GM19239 (cell line): ENCODE measurements at places on chromosomes 1 and 21.

GRCh38 chr1:48177257-48177656 lies 45.3 kb upstream of the SLC5A9 start:
- DNase-seq, result no peak

DNA sequence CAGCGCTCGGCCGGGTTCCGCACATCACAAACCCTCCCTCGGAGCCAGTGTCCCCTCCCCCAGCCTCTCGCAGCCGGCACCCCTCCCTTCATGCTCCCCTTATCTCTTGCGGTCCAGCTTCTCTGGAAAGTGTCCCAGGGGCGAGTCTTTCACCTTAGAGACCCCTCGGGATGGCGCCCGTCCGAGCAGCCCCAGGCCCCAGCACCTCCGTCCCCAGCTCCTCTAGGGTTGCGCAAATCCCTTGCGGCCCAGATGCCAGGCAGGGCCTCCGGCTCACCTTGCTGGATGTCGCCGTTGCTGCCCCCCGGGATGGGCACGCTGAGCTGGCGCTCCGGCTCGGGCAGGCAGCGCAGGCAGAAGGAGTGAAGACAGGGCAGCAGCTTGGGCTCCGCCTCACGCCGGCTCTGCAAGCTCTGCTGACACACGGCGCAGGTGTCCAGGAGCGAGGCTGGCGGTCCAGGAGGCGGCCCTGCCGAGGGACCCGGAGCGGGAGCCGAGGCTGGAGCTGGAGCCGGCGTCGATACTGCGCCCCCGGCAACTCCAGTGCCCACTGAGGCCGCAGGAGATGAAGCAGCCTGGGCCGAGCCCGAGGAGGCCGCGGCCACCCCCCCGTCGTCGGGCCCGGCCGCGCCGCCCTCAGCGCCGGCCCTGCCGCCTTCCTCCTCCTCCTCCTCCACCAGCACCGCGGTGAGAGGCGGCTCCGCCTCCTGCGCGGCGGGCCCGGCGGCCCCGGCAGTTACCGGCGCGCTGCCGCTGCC lies 550 bp downstream of the TRIM33 start:
- peak; percentile 36 for DNase-seq

DNA sequence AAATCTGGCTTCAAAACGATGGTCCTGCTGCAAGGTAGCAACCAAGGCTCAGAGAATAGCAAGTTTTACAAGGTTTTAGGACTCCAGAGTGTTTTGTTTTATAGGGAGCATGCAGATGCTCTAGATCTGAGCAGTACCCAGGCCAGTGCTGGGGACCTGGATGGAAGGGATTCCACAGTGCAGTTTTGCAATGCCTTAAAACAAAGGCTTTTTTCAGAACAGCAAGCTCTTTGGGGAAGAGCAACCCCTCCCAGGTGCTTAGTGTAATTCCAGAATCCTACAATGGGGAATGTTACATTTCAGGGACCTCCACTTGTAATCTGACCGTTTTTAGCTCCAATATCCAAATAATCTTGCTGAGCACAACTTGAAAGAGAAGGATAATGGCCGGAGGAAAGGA lies 6.7 kb downstream of the ROR1 start:
- DNase-seq, result no peak

DNA sequence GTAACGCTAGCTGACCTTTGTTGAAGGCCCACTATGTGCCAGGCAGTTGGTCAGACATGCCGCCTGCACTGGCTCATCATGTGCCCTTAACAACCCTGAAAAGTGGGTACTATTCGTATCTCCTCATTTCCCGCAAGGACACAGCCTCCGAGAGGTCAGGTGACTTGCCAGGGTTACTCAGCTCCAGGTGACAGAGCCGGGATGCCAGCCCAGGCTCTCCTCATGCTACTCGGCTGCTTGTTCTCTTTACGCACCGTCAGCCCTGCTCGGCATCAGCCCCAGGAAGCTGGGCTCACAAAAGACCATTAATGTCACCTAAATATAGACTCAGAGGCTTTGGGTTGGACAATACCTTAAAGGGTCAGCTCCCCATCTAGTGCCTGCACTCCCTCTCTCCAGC lies 29.0 kb downstream of the GRHL3 start:
- no peak for DNase-seq

DNA sequence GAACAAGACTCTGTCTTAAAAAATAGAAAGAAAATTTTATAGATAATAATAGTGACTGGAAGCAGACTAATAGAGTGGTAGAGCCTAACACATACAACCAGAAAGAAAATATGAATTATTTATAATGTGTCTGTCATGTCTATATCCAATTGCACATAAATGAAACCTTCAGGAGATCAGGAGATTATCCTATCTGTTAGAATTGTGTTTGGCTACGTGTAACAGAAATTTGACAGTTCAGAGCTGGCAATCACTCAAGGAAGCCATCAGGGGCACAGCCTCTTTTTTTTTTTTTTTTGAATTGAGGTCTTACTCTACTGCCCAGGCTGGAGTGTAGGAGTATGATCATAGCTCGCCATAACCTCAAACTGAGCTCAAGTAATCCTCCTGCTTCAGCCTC lies 157.2 kb downstream of the TGFB2 start:
- DNase-seq, result no peak

DNA sequence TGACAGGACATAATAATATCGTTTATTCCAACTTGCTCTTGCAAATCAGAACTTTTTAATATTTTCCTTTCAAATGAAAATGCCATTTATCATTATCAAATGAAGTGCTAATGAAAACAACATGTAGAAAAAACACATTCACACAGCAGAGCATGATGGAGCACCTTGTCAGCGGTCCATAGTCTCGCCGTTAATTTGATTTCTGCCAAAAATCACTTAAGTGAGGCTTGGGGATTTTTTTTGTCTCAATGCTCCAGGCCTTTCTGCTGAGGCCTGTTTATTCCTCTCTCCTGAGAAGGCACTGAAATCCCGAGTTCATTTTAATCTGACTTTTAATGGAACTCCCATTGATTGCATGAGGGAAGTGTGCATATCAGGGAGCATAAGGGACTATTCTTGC lies 122.5 kb downstream of the ELAVL4 start:
- DNase-seq, result no peak

DNA sequence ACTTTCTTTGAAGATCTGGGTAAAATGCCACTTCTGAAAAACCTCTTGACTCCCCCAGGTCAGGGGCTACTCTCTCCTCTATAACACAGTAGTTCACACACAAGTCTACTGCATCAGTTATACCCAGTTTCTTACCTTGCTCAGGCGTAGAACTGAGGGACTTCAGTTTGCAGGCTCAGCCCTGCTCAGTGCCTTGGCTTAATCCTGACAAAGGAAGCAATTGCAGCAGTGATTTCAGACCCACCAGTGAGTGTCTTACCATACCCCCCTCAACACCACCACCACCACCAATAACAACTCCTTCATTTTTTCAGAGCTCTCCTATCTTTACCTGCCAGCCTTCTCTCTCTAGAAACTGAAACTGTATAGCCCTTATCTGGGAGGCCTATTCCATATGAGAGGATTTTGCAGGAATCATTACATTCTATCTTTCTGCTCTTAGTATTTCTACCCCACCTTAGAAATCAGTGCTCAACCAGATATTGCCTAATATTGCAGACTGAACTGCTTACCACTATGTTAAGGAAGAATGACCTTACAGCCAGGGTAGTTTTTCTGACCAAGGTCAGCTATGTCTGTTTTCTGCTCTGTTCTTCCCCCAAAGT lies 105.5 kb upstream of the S1PR1 start:
- DNase-seq, result no peak

GRCh38 chr1:118878661-118879060 lies 109.5 kb downstream of the TBX15 start:
- no peak for DNase-seq

- no peak for DNase-seq
These were observed 99.5 kb downstream of the DAB1 start for GRCh38 chr1:57324388-57324787.

DNA sequence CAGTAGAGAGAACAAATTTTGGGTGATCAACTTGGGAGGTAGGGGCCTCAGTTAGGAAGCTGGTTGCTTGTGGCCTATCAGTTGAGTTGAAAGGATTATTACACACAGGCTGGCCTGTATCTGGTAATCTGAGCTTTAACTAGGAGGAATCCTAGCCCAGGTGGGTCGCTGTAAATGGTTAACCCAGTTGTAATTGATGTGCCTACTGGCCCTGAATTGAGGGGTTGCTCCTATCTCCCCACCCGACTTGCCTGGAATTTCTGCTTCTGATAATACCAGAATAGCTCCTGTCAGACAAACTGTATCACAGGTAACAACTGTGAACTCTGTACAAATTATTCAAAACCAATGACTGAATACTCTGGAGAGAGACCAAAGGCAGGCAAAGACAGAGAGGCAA lies 210.4 kb upstream of the RUNX1 start:
- no peak for DNase-seq

DNA sequence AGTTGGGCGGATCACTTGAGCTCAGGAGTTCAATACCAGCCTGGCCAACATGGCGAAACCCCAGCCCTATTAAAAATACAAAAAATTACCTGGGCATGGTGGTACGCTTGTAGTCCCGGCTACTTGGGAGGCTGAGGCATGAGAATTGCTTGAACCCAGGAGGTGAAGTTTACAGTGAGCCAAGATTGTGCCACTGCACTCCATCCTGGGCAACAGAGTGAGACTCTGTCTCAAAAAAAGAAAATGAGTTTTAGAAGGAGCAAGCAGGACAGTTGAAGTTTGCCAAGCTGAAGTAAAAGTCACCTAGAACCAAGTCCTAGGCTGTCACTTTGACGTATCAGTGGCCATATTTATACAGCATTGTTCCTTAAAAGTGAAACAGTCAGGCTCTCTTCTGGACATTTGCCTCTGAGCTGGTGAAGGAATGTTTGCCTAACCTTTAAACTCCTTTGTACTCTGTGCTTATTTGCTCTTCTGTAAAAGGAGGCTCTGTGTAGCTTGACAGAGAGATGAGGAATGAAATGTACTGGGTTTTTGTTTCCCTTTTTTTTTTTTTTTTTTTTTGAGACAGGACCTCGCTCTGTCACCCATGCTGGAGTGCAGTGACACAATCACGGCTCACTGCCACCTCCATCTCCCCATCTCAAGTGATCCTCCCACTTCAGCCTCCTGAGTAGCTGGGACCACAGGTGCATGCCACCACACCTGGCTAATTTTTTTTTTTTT lies 2.8 kb downstream of the RAB4A start:
- no peak for DNase-seq

DNA sequence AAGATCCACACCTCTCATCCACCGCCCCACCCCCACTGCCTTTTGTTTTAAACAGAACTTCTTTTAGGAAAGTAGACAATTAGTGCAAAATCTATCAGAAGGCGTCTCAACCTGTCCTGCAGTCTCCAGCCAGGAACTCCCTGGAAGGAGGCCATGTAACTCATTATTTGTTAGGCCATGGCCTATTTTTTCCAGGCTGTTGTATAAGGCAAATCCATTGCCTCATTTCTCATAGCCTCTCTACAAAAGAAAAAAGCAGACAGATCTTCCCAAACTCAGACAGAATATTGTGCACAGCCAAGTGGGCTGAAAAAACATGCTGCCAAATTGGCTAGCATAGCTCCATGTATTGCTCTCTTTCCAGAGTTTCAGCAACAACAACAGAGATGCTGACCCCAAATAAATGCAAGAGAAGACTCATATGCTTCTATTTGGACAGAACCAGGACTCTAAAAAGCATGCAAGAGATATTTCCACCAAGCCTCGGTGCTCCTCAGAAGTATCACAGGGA lies 770.7 kb upstream of the CXADR start:
- DNase-seq, result no peak

DNA sequence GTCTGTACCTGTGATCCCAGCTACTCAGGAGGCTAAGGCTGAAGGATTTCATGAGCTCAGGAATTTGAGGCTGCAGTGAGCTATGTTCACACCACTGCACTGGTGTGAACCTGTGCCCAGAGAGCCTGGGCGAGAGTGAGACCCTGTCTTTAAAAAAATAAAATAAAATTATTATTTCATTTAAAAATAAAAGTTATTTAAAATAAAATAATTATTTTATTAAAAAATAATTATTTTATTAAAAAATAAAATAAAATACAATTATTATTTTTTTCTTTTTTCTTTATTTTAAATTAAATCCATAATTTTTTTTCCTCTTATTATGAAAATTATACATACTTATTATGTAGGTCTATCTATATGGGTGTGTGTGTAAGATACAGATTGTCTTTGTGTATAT lies 53.6 kb downstream of the LHX9 start:
- no peak for DNase-seq

DNA sequence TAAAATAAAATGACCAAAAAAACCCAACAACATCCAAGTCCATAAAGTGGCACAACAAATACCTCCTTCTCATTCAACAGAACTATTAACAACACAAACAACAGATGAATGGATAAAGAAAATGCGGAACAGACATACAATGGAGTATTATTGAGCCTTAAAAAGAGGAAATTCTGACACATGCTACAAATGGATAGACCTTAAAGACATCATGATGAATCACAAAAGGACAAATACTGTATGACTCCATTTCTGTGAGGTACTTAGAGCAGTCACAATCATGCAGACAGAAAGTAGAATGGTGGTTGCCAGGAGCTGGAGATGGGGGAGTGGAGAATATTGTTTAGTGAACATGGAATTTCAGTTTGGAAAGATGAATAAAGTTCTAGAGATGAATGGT lies 42.6 kb downstream of the EYA3 start:
- no peak for DNase-seq

DNA sequence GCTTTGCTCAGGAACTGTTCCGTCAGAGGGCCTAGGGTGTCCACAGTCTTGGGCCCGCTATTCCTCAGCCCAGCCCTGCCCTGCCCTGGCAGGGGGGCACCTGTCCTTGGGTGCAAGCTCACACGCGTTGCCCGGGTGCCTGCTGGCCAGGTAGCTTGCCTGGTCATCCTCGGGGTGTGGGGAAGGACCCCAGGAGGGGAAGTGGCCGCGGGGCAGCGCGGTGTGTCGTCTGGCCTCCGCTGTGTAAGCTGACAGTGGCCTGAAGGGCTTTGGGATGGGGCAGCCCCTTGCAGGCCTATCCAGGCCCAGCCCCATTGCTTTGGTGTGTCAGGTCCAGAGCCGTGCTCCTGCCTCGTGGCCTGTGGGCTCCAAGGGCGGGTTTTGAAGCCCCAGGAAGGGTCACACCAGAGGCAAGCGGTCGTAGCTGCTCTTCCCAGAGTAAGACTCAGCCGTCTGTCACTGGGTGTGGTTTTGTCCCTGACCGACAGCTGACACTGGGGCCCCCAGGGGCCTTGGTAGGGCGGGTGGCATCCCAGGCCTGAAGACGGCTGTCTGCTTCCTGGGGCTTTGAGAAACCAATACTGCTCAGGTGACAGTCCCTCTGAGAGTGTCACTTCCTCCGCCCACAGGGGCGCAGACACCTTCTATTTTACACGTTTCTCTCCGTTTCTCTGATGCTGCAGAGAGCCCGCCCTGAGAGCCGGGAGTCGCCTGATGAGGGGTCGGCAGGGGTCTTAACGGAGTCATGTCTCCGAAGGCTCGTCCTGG lies 72.1 kb downstream of the SKI start:
- peak; percentile 98 for DNase-seq
